ENCODE measurements at places on chromosomes 12 and 14. TPM values are rescaled to one million over a fixed set of nuclear protein-coding genes. Genes with fewer than 3 reads are reported as not detected.

GRCh38 chr12:9762369-9762768 is 1.7 kb upstream of the CD69 start:
- DNase-seq = no peak

DNA sequence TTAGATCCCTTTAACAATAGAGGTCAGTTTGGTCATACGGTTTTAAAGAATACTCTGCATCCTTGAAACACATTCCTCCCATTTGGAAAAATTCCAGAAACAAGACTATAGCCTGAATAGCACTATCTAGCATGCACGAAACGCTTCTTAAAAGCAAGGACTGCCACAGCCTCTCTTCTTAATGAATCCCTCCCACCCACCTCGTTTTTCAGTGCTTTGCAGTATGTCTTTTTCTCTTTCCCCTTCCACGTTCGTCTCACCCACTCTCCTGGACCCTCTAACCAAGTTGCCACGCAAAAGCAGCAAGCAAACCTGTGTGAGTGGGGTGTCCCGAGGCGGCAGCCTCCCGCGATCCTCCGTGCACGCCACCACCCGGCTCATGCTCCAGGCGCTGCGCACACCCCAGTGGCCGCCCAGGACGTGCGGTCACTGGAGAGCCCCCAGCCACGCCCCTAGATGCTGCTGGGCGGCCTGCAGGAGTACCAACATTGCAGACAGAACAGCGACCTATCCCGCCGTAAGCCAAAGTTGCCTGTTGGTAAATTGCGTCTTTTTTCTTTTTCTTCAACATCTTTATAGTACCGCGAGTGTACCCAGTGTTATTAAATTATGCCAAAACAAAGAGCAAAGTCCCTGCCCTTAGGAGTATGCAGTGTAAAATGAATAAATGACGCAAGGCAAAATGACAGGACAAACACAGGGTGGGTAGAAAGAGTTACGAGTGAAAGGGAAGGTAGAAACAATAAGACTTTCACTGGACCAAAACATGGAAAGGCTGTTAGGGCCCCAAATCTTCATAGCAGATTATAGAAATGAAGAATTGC is at the start of gene SLC38A4:
TSS of gene SLC38A4 (minus strand) at position 407 of the 824 bp plus-strand sequence. CDS start 32,926 bp downstream, outside the sequence.
- DNase-seq = peak; percentile 75

DNA sequence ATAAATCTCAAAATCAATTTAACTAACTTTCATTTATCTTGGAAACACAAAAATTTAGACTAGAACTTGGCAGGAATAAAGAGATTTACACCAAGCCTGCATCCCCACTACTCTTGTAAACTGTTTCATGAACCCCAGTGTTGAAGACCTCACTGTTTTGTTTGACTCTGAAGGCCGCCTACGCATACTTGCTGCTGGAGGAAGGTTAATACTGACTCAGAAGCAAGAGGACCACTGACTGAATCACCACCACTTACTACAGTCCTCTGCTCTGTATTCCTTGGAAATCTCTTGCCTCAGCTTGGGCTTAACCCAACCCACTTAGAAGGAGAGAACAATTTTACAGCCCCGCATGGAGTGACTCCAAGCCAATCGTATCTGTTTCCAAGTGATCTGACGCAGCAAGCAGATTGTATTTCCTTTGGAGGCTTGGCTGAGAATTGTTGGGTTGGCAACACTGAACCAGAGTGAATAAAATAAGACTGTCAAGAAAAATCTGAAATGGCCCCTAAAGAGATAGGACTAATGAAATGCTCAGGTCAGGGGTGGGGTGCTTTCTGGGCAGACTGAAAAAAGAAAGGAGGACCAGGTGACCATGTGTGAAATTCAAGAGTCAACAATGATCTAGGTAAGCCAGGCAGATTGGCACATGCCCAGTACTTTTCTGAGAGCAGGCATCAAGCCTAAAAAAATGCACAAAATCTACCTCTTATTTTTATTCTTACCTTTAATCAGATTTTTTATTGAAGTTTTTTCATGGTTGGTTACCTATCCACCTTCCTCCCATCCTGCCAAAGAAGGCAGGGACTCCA is 248.6 kb downstream of the ZFP36L1 start:
- DNase-seq = no peak

GRCh38 chr14:105891221-105891602 is 364.8 kb downstream of the TMEM121 start:
- DNase-seq = no peak

NPFF gene
- not detected for total RNA-seq

AICDA gene
- total RNA-seq = not detected
